ENCODE measurements at places on chromosomes 3 and 15. TPM values are rescaled to one million over a fixed set of nuclear protein-coding genes. Genes with fewer than 3 reads are reported as not detected.
A peak's percentile ranks its signal among the peaks of the same experiment; 100 is the strongest.

DNA sequence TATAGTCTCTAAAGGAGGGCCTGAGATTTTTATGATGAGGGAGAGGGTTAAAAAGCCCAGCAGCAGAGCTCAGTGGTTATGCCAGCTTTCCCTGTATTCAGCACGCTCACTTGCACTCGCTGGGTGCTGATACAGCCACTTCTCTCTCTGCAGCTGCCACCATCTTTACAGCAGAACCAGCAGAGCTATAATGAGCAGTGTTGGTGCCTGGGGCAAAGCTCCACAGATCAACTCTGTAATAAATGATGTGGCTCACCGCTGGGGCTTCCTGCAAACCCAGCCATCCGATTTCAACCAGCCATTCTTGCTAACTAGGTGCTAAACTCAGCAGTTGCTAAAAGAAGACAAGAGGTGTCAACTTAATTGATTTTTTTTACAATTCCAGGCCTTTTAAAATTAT lies 48.0 kb downstream of the ARNT2 start:
- peaks cover 2% of the 10 kb centered on the region for H3K4me1 ChIP-seq
- H3K4me3 ChIP-seq: no peak overlapping the region
- H3K27me3 ChIP-seq: peaks cover 11% of the 10 kb centered on the region
- H3K27ac ChIP-seq: no peak overlapping the region

C3orf22 gene
- not detected for total RNA-seq

- H3K27me3 ChIP-seq: no peaks in the 10 kb centered on the region
- H3K4me3 ChIP-seq: no peak overlapping the region
- H3K4me1 ChIP-seq: no peaks in the 10 kb centered on the region
- DNase-seq: no peak
- no peak overlapping the region for H3K27ac ChIP-seq
Measured at GRCh38 chr3:128864351-128864811, 15.0 kb upstream of the ACAD9 start.

NMNAT3 gene
- 1.5 TPM for total RNA-seq

DNA sequence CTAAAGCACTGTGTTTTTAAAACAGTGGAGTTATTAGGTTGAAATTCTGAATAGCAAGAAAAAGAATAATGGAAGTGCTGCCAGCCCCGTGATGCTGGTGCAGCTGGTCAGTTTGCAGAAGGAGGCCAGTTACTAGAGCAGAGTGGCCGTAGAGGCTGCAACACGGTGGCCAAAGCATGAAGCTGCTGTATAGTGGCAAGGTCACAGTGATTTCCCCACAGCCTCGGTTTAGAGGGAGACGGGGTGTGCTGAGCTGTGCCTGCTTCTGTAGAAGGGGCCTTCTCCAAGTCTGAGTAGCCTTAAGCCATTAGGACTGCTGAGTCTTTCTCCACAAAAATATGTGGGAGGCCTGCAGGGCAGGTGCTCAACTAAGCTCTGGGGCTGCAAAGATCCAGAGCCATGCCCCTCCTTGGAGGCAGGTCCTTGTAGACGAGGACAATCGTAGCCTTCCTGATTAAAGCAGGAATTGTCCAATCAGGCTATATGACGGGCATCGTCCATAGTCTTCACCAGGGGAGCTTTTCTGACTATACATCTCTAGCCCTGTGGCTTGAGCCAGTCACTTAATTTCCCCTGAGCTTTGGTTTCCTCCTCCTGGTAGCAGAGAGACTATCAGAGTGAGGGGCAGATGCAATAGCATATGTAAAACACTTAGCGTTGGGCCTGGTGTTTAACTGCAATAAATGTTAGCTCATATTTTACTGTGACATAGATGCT lies 151.6 kb downstream of the PGPEP1L start:
- H3K4me3 ChIP-seq: no peak overlapping the region
- H3K27me3 ChIP-seq: no peaks in the 10 kb centered on the region
- peaks cover 37% of the 10 kb centered on the region for H3K4me1 ChIP-seq
- no peaks in the 10 kb centered on the region for H3K36me3 ChIP-seq
- H3K27ac ChIP-seq: no peak overlapping the region
- DNase-seq: no peak

RPP14 gene
- total RNA-seq: 19.7 TPM

DNA sequence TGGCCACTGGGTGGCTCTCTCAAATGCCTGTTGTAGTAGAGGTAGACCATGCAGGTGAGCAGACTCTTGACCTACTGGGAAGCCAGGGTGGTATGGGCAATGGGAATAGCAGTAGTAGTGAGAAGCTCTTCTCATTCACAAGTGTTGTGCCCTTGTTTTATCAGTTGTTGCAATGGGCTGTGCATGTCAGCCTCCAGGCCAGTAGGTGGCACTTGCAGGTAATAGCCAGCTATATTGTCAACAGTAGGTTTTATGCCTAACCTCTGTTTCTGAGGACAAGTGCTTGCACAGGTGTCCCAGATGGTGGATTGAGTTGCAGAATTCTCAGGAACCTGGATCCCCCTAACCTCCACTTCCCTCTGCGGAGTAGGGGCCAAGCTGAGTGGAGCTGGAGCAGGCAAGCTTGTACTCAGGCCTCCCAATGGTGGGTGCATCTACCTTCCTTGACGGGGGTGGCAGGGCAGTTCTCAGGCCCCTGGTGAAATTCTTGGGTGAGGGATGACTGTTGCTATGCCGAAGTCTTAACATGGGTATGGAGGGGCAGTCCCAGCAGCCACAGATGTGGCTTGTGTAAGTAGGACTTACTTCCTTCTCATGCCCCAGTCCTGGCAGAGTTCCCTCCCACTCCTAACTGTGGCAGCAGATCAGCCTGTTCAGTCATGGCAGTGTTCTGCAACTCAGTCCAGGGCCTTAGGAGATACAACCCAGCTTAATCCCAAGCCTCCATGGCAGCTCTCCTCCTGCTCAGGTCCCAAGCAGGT lies 104.3 kb downstream of the NEO1 start:
- no peaks in the 10 kb centered on the region for H3K36me3 ChIP-seq
- no peak overlapping the region for H3K27ac ChIP-seq
- H3K4me3 ChIP-seq: no peak overlapping the region
- H3K27me3 ChIP-seq: no peaks in the 10 kb centered on the region

ITIH3 gene
- not detected for total RNA-seq

- DNase-seq: no peak
- H3K27ac ChIP-seq: no peak overlapping the region
- H3K27me3 ChIP-seq: peaks cover 9% of the 10 kb centered on the region
- no peaks in the 10 kb centered on the region for H3K36me3 ChIP-seq
- no peaks in the 10 kb centered on the region for H3K4me1 ChIP-seq
Measured at GRCh38 chr15:100909565-100909964, 9.6 kb upstream of the LRRK1 start.

- H3K4me3 ChIP-seq: no peak overlapping the region
- peaks cover 13% of the 10 kb centered on the region for H3K27me3 ChIP-seq
- H3K36me3 ChIP-seq: no peaks in the 10 kb centered on the region
- no peak overlapping the region for H3K27ac ChIP-seq
- DNase-seq: no peak
Measured at GRCh38 chr15:68972201-68973065, 42.1 kb upstream of the NOX5 start.

ATP8B4 gene
- 0.31 TPM for total RNA-seq

DNA sequence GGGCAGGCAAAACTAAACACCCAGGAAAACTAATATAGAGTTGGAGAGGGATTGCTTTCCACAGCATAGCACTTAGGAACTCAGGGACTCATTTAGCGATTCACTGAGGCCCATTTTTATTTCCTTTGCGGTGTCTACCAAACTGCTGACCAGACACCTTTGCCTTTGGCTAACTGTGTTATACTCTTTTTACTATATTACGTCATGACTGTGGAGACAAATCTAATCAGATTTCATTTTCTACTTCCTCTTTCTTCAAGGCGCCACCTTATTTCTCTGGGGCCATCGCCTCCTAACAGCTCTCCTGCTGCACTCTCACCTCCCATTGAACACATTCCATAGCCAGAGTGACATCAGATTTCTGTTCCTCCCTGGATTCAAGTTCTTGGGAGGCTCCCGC lies 215.7 kb upstream of the WNT5A start:
- no peak overlapping the region for H3K4me3 ChIP-seq
- H3K27ac ChIP-seq: no peak overlapping the region
- no peaks in the 10 kb centered on the region for H3K4me1 ChIP-seq
- H3K27me3 ChIP-seq: no peaks in the 10 kb centered on the region

GRCh38 chr15:40388941-40389823 lies 6.7 kb downstream of the KNSTRN start:
- H3K4me3 ChIP-seq: no peak overlapping the region
- no peaks in the 10 kb centered on the region for H3K4me1 ChIP-seq
- DNase-seq: no peak
- H3K27me3 ChIP-seq: no peaks in the 10 kb centered on the region
- peaks cover 35% of the 10 kb centered on the region for H3K36me3 ChIP-seq

GRCh38 chr3:47522082-47522987 lies 8.8 kb upstream of the ELP6 start:
- DNase-seq: peak; percentile 87
- H3K4me1 ChIP-seq: peaks cover 7% of the 10 kb centered on the region
- H3K4me3 ChIP-seq: no peak overlapping the region
- H3K27ac ChIP-seq: no peak overlapping the region
- no peaks in the 10 kb centered on the region for H3K36me3 ChIP-seq

GRCh38 chr15:82726816-82727215 lies 17.1 kb upstream of the AP3B2 start:
- DNase-seq: no peak
- no peak overlapping the region for H3K4me3 ChIP-seq
- no peaks in the 10 kb centered on the region for H3K36me3 ChIP-seq
- H3K27ac ChIP-seq: no peak overlapping the region

GRCh38 chr15:76363251-76363650 lies 26.7 kb downstream of the ISL2 start:
- H3K27me3 ChIP-seq: no peaks in the 10 kb centered on the region
- no peak overlapping the region for H3K4me3 ChIP-seq
- DNase-seq: no peak
- no peaks in the 10 kb centered on the region for H3K36me3 ChIP-seq

SNAP23 gene
- 40.1 TPM for total RNA-seq

DNA sequence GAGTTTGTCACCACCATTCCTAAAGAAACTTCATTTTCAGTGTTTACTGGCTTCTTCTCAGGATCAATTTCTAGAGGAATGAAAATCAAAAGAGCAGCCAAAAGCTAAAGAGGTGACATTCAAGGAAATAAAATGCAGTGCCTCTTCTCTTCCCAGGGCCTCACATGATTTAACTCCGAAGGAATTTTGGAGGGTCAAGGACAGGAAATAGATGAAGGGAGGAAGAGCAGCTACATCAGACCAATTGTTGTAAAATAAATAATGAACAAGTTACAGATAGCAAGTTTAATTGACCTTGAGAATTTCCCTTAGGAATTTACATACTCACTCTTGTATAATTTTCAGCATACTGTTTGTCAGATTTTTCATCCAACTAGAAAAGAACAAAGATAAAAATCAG lies 78.1 kb downstream of the LRRFIP2 start:
- no peaks in the 10 kb centered on the region for H3K4me1 ChIP-seq
- no peaks in the 10 kb centered on the region for H3K27me3 ChIP-seq
- H3K27ac ChIP-seq: no peak overlapping the region
- DNase-seq: no peak
- peaks cover 10% of the 10 kb centered on the region for H3K36me3 ChIP-seq

FAN1 gene
- total RNA-seq: 15.9 TPM

DNA sequence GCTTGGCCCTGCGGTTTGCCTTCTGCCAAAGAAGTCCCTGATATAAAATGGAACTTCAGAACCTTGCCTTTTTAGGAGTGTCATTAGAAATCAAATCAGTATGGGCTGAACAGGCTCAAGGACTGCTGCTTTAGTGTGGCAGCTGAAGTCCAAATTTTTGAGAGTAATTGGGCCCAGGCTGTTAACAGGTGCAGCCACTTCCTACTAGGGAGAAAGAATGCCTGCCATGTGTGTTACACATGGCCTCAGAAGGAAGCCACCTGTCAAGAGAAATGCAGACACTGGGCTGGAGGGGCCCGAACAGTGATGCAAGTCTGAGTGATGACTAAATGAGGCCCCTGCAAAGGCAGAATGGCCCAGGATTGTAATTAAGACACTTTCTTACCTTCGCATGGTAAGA lies 786.7 kb upstream of the CFAP20DC start:
- no peaks in the 10 kb centered on the region for H3K4me1 ChIP-seq
- no peak overlapping the region for H3K4me3 ChIP-seq
- no peaks in the 10 kb centered on the region for H3K36me3 ChIP-seq
- no peak overlapping the region for H3K27ac ChIP-seq
- DNase-seq: no peak
- no peaks in the 10 kb centered on the region for H3K27me3 ChIP-seq

DNA sequence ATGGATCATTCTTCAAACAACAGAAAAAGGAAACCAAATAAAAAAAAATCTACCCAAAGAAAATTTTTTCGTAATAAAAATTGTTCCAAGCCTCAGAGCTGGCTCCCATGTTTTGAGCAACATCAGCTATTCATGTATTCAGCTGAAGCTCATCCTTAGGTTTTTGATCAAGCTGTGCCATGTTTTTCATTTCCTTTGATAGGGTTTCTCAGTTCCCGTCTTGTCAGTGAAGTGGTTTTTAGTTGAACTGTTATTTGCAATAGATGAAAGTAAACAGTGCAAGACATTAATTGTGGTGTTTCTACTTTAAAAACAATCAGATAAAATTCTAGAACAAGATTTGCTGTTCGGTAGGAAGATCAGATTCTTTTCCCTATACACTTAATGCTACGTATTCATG lies 55.4 kb upstream of the SPTSSB start:
- H3K36me3 ChIP-seq: no peaks in the 10 kb centered on the region
- H3K27me3 ChIP-seq: no peaks in the 10 kb centered on the region
- H3K4me1 ChIP-seq: no peaks in the 10 kb centered on the region
- H3K4me3 ChIP-seq: no peak overlapping the region

NANOGP8 gene
- total RNA-seq: not detected

DNA sequence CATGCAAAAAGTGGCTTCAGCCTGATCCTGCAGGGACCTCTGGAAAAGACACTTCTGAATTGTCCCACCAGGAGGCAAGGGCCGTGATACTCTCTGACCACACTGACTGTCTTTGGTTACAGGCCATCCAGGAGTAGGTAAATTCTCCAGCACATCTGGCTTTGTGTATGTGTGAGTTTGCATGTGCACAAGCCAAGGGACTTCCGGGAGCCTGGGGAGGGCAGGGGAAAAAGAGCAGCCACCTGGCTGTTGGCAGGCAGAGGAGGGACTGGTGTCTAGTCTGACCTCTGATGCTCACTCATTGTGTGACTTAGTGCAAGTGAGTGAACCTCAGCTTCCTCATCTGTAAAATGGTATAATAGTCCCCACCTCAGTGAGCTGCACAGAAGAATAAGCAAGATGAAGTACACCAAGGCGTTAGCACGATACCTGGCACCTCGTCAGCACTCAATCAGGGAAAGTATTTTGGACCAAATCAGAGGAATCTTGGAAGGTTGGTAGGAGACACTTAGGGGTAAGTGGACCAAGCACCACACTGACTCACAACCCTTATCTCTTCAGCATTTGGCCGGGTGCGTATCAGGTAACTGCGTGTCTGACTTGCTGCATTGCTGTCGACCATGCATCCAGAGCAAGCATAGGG lies 19.1 kb downstream of the KLHL6 start:
- peaks cover 7% of the 10 kb centered on the region for H3K36me3 ChIP-seq
- no peaks in the 10 kb centered on the region for H3K27me3 ChIP-seq
- no peak overlapping the region for H3K27ac ChIP-seq
- H3K4me3 ChIP-seq: no peak overlapping the region
- peaks cover 59% of the 10 kb centered on the region for H3K4me1 ChIP-seq

- H3K4me3 ChIP-seq: no peak overlapping the region
- no peaks in the 10 kb centered on the region for H3K36me3 ChIP-seq
- no peaks in the 10 kb centered on the region for H3K4me1 ChIP-seq
Measured at GRCh38 chr15:66211670-66212562, 41.6 kb downstream of the MEGF11 start.

GRCh38 chr3:27880969-27881892 lies 159.1 kb upstream of the EOMES start:
- H3K27me3 ChIP-seq: no peaks in the 10 kb centered on the region
- peaks cover 48% of the 10 kb centered on the region for H3K4me1 ChIP-seq
- DNase-seq: peak; percentile 43
- no peaks in the 10 kb centered on the region for H3K36me3 ChIP-seq

Measured in CD4-positive, alpha-beta T cell (primary cell).